ENCODE measurements at places on chromosomes 13 and 19. TPM values are rescaled to one million over a fixed set of nuclear protein-coding genes. Genes with fewer than 3 reads are reported as not detected.

- DNase-seq: no peak
Measured at GRCh38 chr13:108943842-108944241, 314.4 kb downstream of the MYO16 start.

- no peak for DNase-seq
Measured at GRCh38 chr13:101626925-101627555, 174.6 kb downstream of the ITGBL1 start.

DNA sequence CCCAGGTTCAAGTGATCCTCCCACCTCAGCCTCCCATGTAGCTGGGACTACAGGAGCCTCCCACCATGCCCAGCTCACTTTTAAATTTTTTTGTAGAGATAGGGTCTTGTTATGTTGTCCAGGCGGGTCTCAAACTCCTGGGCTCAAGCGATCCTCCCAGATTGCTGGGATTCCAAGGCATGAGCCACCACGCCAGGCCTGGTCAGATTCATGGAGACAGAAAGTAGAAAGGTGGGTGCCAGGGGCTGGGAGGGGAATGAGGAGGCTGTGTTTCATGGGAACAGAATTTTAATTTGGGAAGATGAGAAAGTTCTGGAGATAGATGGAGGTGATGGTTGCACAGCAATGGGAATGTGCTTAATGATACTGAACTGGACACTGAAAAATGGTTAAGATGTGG is 22.3 kb downstream of the ARHGEF18 start:
- DNase-seq: no peak

GRCh38 chr13:26880735-26881134 is 120.1 kb upstream of the GPR12 start:
- no peak for DNase-seq

- DNase-seq: no peak
Measured at GRCh38 chr19:1278074-1278473, 2.7 kb downstream of the FAM174C start.

GRCh38 chr13:48818495-48819356 is 157.0 kb upstream of the FNDC3A start:
- no peak for DNase-seq

The SIGLEC11 gene
- polyA plus RNA-seq: 0.77 TPM

The HTR2A gene
- polyA plus RNA-seq: 0.14 TPM

GRCh38 chr19:16562608-16563025 is 9.6 kb downstream of the SLC35E1 start:
- DNase-seq: no peak

The SPTBN4 gene
- 0.33 TPM for polyA plus RNA-seq

The ADPRHL1 gene
- polyA plus RNA-seq: 295 TPM

The ELSPBP1 gene
- not detected for polyA plus RNA-seq

GRCh38 chr13:31896427-31896826 is 135.1 kb upstream of the FRY start:
- DNase-seq: no peak

- DNase-seq: no peak
Measured at GRCh38 chr13:113652404-113653263, 5.4 kb downstream of the ATP4B start.

DNA sequence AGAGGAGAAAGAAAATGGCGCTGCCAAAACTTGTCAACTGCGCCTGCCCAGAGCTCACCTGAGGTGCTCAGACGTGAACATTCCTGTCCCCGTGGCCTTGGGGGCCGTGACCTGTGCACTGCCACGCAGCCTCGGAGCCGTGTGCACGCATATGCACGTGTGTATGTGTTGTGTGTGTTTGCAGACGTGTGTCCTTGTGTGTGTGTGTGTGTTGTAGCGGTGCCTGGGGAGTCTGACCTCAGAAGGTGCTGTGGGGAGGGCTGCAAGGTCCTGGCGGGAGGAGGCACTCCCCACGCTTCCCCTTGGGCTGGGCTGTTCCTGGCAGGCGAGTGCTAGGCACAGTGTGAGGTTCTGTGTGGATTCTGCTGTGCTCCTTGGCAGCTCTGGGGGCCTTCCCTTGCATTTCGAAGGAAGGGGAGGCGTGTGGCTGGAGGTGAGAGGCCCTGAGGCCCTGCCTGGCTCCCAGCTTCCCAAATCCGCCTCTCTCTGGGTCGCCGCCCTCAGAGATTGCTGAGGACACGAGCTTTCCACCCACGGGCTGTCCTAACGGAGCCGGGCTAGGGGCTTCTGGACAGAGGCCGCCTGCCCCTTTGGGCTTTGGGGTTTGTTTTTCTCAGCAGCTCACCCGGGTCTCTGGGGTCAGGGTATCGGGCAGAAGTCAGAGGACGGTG is 4.5 kb downstream of the BSG start:
- no peak for DNase-seq

The SRRM5 gene
- 0.71 TPM for polyA plus RNA-seq

GRCh38 chr19:50708179-50708879 is 11.3 kb downstream of the SHANK1 start:
- no peak for DNase-seq

DNA sequence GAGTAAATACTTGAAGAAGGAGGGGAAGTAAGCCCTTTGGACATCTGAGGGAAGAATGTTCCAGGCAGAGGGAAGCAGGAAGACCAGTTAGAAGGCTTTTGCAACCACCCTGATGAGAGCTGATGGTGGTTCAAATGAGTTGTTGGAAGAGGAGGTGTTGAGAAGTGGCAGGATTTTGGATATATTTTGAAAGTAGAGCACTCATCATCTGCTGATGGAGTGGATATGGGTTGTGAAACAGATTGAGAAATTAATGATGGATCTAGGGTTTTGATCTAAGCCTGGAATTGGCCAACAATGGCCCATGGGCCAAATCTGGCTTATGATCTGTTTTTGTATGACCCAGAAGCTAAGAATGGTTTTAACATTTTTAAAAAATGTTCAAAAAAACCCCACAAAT is 230.7 kb downstream of the NDFIP2 start:
- no peak for DNase-seq

GRCh38 chr13:35984776-35985453 is 146.3 kb downstream of the DCLK1 start:
- no peak for DNase-seq

GRCh38 chr19:3045885-3046697 is 16.2 kb downstream of the TLE5 start:
- no peak for DNase-seq

The LMTK3 gene
- not detected for polyA plus RNA-seq

DNA sequence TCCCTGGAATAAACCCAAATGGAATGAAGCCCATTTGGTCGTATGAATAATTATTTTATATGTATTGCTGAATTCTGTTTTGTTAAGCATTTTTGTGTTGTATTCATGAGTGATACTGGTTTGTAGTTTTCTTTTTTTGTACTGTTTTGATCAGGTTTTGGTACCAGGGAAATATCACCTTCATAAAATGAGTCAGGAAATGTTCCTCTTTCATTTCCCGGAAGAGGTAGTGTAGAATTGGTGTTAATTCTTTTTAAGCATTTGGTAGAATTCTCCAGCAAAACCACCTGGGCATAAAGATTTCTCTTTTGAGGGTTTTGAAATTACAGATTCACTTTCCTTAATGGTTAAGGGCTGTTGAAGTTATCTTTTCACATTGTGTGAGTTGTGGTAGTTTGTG is 13.3 kb downstream of the SPATA13 start:
- DNase-seq: no peak

The PEAK3 gene
- 0.05 TPM for polyA plus RNA-seq

- no peak for DNase-seq
Measured at GRCh38 chr19:8155318-8155717, 5.9 kb upstream of the FBN3 start.

DNA sequence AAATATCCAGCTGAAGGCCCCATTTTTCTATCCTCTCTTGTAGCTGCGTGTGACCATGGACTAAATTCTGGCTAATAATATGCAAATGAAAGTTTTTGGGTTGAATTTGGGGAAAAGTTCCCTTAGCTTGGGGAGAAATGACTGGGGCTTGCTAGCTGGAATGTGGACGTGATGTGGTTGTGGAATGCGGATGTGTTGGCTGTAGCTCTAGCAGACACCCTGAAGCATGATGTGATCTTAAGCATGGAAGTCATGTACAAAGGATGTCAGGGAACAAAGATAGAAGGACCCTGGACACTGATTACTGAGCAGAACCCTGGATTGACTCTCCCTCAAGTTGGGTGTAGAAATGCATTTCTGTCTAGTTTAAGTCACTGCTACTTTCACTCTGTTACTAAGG is 25.4 kb upstream of the SCEL start:
- DNase-seq: no peak

The FCER2 gene
- polyA plus RNA-seq: 0.78 TPM

- no peak for DNase-seq
Measured at GRCh38 chr19:7618348-7618747, 11.0 kb downstream of the XAB2 start.

Measured in forelimb muscle (tissue), 1 donor.